ENCODE measurements at places on chromosomes 6 and 20. TPM values are rescaled to one million over a fixed set of nuclear protein-coding genes. Genes with fewer than 3 reads are reported as not detected.
A peak's percentile ranks its signal among the peaks of the same experiment; 100 is the strongest.

The OPRM1 gene
- total RNA-seq: not detected

- H3K36me3 ChIP-seq: no peaks in the 10 kb centered on the region
- H3K27ac ChIP-seq: no peak overlapping the region
- peaks cover 2% of the 10 kb centered on the region for H3K27me3 ChIP-seq
- peak; percentile 69 for DNase-seq
- peak overlapping the region; percentile 79 for H3K4me3 ChIP-seq
- H3K4me1 ChIP-seq: peaks cover 10% of the 10 kb centered on the region
These were observed 369.0 kb downstream of the THBS2 start for GRCh38 chr6:168884646-168885086.

The RBM39 gene
- total RNA-seq: 349 TPM

The TP53TG5 gene
- 0.07 TPM for total RNA-seq

The DEFB126 gene
- total RNA-seq: not detected

DNA sequence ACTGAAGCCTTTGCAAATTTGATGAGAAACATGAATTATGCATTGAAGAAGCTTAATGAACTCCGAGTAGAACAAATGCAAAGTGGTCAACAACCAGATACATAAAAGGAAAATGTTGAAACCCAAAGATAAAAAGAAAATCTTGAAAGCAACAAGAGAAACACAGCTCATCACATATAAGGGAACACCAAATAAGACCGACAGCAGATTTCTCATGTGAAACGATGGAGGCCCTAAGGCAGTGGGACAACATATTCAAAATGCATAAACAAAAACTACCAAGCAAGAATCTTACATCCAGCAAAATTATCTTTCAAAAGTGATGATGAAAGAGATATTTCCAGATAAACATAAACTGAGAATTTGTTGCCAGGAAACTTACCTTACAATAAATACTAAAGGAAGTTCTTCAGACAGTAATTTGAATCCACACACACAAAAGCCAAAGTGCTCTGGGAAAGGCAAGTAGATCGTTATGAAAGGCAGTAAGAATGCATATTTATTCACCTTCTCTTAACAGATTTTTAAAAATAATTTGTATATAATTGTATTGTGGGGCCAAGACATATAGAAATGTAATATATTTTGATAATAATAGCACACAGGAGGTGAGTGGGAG lies 22.5 kb downstream of the SLC52A3 start:
- no peak overlapping the region for H3K4me3 ChIP-seq
- no peaks in the 10 kb centered on the region for H3K36me3 ChIP-seq
- DNase-seq: no peak
- H3K27ac ChIP-seq: no peak overlapping the region
- H3K27me3 ChIP-seq: peaks cover 4% of the 10 kb centered on the region
- no peaks in the 10 kb centered on the region for H3K4me1 ChIP-seq

DNA sequence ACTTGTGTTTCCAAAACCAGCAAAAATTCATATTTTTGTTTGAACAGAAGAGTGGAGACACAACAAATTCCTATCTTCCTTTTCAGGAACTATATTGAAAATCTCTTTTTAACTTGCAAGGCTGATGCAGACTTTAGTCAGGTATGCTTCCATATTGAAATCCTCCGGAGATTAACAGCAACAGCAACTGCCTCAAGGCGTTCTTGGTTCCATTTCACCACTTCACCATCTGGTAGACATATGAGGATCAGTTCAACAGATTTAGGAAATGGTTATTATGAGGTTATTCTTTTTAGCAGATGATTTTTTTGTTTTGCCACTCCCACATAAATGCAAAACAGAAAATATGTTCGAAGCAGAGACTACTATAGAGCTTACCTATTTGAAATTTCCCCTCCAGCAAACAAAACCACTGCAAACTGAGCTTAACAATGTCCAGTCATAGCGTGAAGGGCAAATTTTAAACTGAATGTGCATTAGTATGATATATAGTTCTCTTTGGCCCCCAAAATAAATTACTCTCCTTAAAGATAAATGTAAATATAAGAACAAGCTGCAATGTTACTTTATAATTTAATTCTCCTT lies 520.5 kb upstream of the ADGRB3 start:
- no peak overlapping the region for H3K4me3 ChIP-seq
- no peaks in the 10 kb centered on the region for H3K27me3 ChIP-seq
- H3K36me3 ChIP-seq: no peaks in the 10 kb centered on the region
- DNase-seq: no peak
- H3K27ac ChIP-seq: no peak overlapping the region

DNA sequence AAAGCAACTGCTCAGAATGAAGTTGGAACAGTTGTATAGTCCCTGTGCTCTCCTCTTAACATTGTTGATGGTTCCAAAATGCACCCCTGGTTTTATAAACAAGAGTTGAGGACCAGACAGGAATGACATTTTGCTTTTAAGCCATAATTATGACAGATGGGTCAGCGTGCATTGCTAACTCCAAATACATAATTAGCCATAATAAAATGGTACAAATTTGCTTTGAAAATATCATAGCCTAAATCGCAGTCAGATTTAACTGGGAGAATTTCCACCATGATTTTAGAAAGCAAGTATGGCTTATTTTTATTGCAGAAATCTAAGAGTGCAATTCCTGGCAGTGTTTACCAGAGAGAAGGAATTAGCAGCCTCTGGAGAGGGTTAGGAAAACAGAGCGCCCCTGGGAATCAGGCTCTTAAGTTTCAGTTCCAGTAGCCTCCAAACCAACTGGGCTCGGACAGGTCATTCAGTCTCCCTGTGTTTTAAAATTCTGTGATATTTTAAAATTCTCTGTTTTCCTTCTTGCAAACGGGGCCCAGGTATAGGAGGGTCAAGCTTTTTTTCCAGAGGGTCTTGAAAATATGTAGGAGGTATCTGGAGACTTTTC lies 302.3 kb downstream of the TBC1D7 start:
- no peak overlapping the region for H3K27ac ChIP-seq
- no peaks in the 10 kb centered on the region for H3K36me3 ChIP-seq
- no peaks in the 10 kb centered on the region for H3K4me1 ChIP-seq

Data from activated T-helper 1 cell treated with anti-CD3 and anti-CD28 coated beads, Interleukin-12 subunit alpha, Interleukin-12 subunit beta, Interleukin-2, Interleukin-4 antibody, amounts not matched to agents 30 ng/mL and 10 ng/mL and 1 ng/mL, durations not matched to agents 14 hours and 24 hours and 36 hours (primary cell).